ENCODE measurements at places on chromosomes 12 and 14.

DNA sequence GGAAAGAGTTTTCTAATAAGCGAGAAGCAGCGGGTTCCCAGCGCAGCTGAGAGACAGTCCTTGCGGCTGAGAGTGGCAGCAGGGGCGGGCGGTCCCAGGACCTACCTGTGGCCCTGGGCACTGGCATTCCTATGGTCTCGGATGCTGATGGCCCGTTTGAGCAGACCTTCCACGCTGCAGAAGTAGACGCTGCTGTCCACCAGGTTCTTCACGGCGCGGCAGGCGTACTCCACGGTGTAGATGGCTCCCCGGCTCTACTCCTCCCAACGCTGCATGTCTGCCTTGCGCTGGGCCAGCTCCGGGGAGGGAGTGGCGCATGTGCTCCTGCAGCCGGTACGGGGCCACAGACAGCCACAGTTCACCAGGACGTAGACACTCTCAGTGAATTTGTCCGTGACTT, 21.8 kb upstream of the PLEKHA5 start:
- DNase-seq: no peak

- peak; percentile 39 for DNase-seq
Observed at GRCh38 chr14:36773558-36773957, 111.9 kb downstream of the PAX9 start.

DNA sequence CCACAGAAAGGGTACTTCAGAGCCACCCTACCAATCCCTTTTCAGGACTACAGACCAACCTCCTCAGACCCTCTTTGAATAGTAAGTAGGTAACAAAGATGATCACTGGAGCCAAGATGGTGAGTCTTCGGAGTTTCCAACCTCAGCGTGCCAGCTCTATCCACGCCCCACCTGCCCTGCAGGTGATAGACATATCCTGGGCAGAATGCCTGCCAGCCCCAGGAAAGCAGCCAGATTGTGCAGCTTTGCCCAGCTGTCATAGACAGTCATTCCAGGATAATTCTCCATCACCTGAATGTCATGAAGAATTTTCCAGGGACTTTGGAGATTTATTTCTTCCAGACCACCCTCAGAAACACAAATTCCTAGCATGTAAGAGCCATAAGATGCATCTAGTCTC, 434.4 kb downstream of the RGS6 start:
- DNase-seq: no peak

GRCh38 chr14:104505085-104506074, 74.2 kb upstream of the C14orf180 start:
- DNase-seq: no peak

GRCh38 chr12:9103050-9103849, 12.5 kb downstream of the A2M start:
- DNase-seq: no peak

DNA sequence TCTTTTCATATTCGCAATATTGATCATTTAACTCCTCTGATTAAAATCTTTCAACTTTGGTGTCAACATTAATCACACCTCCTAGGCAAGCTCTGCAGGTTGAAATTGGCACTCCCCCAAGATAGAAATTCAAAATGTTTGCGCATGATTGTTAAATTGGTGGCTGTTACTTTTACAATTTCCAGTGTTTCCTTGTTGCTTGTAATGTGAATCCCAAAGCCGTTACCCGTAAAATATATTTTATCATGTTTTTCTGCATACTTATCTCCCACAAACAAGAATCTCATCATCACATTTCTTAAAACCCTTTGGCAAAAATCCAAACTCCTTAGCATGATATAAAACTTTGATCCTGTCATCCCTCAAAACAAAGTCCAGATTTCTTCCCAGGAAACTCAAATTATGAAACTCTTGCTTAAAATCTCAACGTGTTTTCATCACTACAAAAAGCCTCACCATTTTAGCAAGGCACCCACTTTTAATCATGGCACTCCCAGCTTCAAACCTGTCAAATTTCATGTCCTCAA, 14.7 kb downstream of the RTL1 start:
- DNase-seq: no peak

DNA sequence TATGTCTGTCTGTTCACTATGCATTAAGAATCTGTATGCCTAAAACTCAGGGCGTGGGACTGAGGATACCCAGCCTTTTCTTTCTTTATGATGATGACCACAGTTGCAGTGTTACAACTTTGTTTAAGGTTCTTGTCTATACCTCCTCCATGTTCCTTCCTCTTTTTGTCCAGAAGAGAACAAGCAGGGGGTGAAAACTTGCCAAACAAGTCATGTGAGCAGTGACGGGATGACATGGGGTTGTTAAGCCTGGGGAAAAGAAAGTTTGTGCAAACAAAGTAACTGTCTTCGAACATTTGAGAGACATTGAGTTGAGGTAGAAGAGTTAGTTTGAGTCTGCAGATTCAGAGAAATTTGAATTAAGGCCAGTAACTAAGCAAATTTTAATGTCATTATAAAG, 505.5 kb downstream of the NPAS3 start:
- no peak for DNase-seq

- no peak for DNase-seq
Observed at GRCh38 chr12:6390084-6390799, 6.3 kb downstream of the LTBR start.

GRCh38 chr14:60553808-60554207, 44.9 kb downstream of the SIX6 start:
- DNase-seq: no peak

GRCh38 chr12:30047516-30048254, 263.9 kb upstream of the TMTC1 start:
- no peak for DNase-seq
